Suprapubic skin (tissue), 4 donors: ENCODE measurements at places on chromosomes 3 and 15. TPM values are rescaled to one million over a fixed set of nuclear protein-coding genes. Genes with fewer than 3 reads are reported as not detected.

- no peak for DNase-seq
Measured at GRCh38 chr3:193564012-193564411, 9.3 kb upstream of the ATP13A4 start.

DNA sequence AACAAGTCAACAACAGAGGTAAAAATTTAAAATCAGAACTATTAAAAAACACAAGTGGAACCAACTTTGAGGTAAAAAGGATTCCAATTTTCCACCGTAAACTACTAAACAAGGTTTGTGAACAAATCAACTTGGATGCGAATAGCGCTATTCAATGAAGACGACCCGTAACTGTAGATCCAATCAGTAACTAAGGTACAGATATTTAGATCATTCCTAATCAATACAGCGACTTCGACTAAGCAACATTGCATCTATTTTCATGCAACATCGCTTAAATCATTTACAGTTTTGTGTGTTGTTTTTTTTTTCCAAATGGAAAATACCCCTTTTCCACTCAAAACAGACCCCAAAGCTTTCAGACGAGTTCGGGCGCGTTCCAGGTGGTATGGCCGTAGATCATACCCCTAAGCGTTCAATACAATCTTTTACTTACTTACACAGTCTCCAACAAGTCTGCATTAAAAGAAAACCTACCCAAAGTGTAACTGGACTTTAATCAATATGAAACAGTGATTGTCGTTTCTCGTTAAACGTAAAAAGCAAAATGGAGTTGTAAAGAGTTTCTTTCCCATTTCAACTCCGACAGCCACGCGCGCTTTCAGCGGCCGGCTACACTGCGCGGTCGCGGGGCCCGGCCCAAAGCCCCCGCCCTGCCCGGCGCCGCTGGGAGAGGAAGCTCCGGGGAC lies 786 bp downstream of the RHOA start:
- no peak for DNase-seq

DNA sequence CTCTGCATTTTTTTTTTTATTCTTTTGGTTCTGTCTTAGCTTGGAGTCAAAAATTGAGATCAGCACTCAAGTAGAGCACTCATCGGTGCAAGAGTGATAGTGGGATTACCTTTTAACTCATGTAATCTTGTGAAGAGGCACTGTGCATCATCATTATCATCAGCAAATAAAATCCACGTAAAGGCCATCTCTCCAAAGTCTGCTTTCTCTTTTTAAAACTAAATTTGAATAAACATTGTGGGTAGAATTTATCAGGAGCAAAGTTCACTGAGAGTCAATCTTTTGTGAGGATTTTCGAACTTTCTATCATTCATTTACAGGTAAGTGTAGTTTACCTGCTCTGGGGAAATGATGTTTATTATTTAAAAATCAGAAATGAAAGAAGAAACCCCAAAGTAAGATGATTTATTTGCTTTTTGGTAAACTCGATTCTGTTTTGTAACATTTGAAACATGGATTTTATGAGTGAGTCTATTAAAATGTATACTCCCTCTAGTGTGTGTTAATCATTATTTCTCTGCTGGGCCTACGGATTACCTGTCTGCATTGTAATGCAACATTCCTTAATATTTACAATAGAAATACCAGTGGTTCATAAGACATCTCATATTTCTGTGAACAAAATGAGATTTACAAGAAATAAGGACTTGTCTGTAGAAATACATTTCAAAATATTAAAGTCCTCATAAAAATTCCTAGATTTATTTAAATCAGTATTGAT lies 327.7 kb upstream of the NAALADL2 start:
- DNase-seq: no peak

- no peak for DNase-seq
Measured at GRCh38 chr3:5160940-5161858, 26.3 kb upstream of the EDEM1 start.

- DNase-seq: no peak
Measured at GRCh38 chr15:56232058-56232457, 11.6 kb downstream of the RFX7 start.

DNA sequence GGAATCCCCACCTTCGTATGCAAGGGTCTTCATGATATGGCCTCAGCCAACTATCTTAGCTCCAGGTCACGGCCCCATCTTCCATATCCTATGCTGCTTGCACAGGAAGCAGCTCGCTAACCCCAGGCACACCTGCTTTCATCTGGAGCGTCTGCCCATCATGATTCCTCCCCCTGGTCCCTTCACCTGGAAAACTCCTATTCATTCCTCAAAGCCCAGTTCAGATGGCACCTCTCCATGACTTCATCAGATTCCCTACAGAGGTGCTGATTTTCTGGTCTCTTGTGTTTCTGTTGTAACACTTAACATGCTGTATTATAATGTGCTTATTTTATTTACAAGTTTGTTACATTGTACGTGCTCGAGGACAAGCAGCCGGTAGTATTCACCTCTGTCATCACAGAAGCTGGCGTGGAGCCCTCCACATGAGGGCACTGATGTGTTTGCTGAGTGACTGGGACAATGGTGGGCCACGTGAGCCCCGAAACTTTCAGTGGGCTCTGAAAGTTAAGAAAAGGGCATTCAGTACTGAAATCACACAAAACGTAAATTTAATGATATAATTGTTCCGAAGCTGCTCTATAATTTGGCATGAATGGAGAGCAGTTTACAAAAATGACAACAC lies 16.2 kb downstream of the MUC20 start:
- DNase-seq: peak; percentile 31

DNA sequence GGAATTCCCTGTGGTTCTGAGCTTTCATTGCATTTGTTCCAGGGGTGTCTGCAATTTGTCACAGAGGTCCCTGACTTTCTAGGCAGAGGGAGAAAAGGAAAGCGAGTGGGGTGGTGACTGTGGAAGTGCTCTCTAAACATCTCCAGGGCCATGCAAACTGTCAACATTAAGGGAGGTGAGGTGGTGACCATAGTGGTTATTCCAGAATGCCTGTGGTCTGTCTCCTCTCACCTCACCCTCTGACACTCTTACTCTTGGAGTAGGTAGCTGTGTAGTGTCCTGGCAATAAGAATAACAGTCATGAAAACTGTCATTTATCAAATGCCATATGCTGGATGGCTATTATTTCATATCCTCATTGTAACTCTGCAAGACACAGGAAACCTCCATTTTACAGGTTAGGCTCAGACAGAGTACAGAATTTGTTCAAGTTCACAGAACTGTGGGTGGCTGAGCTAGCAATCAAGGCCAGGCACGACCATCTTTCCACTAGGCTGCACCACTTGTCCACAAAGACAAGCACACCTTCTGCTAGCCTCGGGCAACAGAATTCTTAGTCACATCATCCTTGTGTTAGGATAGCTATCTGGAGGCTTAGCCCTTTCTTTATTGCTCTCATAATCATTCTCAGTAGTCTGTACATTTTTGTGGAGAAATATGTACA lies 179.4 kb downstream of the CD47 start:
- no peak for DNase-seq

DNA sequence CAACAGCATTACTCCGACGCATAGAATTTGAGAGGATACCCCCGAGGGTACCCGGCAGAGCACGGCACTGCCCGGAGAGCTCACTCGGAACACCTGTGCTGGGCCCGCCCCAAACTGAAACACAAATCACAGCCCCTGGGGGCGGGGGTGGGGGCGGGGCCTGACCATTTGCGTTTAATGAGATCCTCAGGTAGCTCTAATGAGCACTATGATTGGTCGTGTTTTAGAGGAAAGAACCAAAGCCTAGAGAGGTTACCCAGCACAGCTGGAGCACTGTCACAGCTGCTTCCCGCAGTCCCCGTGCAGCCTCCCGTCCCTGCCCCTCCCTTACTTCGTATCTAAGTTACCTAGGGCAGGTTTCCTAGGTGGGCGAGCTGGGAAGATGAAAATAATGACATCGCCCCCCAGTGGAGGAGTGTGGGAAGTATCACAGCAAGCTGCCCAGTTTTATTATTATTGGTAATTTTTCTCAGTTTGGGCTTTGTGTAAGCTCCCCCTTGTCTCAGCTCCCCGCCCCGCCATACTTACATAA lies 187.1 kb downstream of the PDE8A start:
- no peak for DNase-seq

GRCh38 chr3:63896332-63897030 lies 15.7 kb downstream of the SCAANT1 start:
- no peak for DNase-seq

- no peak for DNase-seq
Measured at GRCh38 chr3:151316267-151316991, at the start of gene GPR87. Gene GPR87 (minus strand): TSS chr3:151316820. CDS start chr3:151300100, 16,720 bp downstream.

Gene GALNT15
- total RNA-seq: 15.5 TPM

Gene GPR149
- not detected for total RNA-seq

Gene ALG1L2
- total RNA-seq: not detected

Gene KCNMB3
- 0.47 TPM for total RNA-seq

Gene GNAT1
- 0.64 TPM for total RNA-seq

Gene HGD
- not detected for total RNA-seq

Gene TMEM207
- total RNA-seq: not detected

Gene MESP2
- 1.1 TPM for total RNA-seq
